ENCODE measurements at places on chromosomes 13 and 19. TPM values are rescaled to one million over a fixed set of nuclear protein-coding genes. Genes with fewer than 3 reads are reported as not detected.

DNA sequence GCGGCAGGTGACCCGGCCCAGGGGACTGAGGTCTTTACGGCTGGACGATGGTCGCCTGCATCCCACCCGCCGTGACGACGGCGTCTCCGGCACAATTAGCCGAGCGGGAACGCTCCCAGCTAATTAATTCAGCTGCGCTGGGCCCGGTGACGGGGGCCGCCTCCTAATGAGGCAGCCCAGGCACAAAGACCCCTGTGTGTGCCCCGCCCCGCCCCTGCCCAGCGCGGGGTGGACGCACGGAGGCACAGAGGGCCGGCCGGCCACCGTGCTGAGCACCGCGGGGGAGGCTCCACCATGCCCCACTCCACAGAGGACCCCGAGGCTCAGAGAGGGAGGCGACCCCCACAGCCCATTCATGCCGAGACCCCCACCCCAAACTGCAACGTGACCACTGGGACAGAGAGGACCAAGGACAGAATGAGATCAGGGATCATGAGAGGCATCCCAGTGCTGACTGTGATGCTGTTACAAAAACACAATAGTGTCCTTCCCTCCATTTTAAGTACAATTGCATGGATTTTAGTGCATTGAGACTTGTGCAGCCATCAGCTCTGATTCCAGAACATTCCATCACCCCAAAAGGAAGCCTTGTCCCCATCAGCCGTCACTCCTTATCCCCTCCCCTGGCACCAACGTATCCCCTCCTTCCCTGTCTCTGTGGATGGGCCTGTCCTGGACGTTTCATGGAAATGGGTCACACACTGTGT is 17.0 kb downstream of the EFNA2 start:
- no peaks in the 10 kb centered on the region for H3K27me3 ChIP-seq
- no peaks in the 10 kb centered on the region for H3K36me3 ChIP-seq
- no peak overlapping the region for H3K27ac ChIP-seq
- H3K4me3 ChIP-seq: no peak overlapping the region
- no peak for DNase-seq

The KRTDAP gene
- total RNA-seq: not detected

- no peaks in the 10 kb centered on the region for H3K27me3 ChIP-seq
- no peak overlapping the region for H3K27ac ChIP-seq
- H3K36me3 ChIP-seq: no peaks in the 10 kb centered on the region
- H3K4me3 ChIP-seq: no peak overlapping the region
Measured at GRCh38 chr19:4069331-4069959, 2.7 kb upstream of the ZBTB7A start.

GRCh38 chr13:51843529-51843928 is 1.4 kb downstream of the TMEM272 start:
- no peak overlapping the region for H3K4me3 ChIP-seq
- H3K36me3 ChIP-seq: no peaks in the 10 kb centered on the region
- H3K27me3 ChIP-seq: no peaks in the 10 kb centered on the region
- H3K27ac ChIP-seq: no peak overlapping the region
- peaks cover 17% of the 10 kb centered on the region for H3K4me1 ChIP-seq

DNA sequence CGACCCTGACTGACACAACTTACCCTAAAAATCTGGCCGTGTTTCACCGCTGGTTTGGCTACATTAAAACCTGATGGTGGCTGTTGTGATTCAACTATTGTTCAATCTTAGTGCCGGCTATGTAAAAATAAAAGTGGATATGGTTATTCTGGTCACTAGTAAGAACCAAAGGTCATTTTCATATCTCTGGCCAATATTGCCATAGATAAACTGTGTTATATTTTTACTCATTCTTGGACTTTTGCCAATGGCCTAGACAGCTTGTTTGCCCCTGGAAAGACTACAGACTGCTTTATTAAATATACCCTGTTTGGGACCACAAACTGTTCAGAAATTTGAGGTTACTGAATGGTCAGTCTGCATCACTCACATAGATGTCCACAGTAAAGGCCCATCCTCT is 258.5 kb upstream of the KLHL1 start:
- no peak overlapping the region for H3K27ac ChIP-seq
- no peaks in the 10 kb centered on the region for H3K27me3 ChIP-seq
- H3K4me3 ChIP-seq: no peak overlapping the region
- DNase-seq: no peak

- H3K27me3 ChIP-seq: no peaks in the 10 kb centered on the region
- H3K4me3 ChIP-seq: no peak overlapping the region
- no peak for DNase-seq
Measured at GRCh38 chr19:6261883-6262282, 17.9 kb downstream of the MLLT1 start.

DNA sequence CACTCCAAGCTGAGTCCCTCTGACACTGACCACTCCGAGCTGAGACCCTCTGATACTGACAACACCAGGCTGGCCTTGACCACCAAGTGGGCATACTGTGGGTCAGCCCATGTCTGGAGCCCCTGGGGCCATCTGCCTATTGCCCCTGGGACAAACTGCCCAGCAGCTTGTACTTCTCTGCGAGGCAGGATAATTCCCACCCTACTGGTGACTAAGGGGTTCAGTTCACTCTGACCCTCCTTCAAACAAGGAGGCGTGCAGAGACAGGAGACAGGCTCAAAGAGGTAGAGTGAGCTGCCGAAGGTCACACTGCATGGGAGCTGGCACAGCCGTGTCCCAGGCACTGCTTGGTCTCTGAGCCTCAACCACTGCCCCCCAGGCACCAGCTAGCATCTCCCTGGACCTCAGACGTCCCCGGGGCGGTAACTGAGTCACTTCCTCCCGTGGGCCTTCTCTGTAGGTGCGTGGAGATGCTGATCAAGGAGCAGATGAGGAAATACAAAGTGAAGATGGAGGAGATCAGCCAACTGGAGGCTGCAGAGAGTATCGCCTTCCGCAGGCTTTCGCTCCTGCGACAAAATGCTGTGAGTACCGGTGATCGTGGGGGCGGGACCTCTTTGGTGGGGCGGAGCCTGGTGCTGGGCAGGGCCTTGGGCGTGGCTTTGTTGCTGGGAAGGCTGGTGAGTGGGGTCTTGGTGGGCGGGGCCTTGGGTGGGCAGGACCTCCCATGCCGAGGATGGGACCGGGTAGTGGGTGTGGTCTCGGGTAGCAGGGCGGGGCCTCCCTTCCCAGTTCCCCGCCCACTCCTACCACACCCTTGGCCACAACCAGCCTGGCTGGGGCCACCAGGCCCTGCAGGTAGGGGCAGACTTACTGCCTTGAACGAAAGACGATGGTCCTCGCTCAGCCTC is 5.8 kb upstream of the USE1 start:
- peak overlapping the region; percentile 61 for H3K27ac ChIP-seq
- H3K4me1 ChIP-seq: peaks cover 4% of the 10 kb centered on the region
- no peaks in the 10 kb centered on the region for H3K27me3 ChIP-seq
- DNase-seq: no peak

The ZNF784 gene
- 7.9 TPM for total RNA-seq

The GTF2F2 gene
- total RNA-seq: 15.4 TPM

DNA sequence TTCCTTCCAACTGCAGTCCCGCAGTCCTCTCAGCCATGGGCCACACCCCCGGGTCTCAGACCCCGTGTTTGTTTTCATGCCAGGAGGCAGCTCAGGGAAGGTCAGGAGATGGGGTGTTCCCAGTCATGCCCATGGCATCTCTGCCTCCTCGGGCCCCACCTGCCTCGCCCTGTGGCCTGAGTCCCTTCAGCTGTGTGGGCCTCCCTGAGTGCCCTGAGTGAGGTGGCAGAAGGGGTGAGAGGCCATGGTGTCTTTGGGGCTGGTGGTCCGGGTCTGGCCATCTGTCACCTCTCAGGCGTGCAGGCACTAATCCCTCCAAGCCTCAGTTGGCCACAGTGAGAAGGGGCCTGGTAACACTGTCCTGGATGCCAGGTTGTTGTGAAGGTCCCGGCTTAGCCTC is 10.9 kb upstream of the KDM4B start:
- DNase-seq: no peak
- no peak overlapping the region for H3K4me3 ChIP-seq
- H3K4me1 ChIP-seq: no peaks in the 10 kb centered on the region
- no peak overlapping the region for H3K27ac ChIP-seq
- H3K27me3 ChIP-seq: no peaks in the 10 kb centered on the region
- H3K36me3 ChIP-seq: peaks cover 15% of the 10 kb centered on the region

The NXNL1 gene
- not detected for total RNA-seq

GRCh38 chr19:30148039-30148790 is 206.2 kb downstream of the URI1 start:
- H3K27ac ChIP-seq: no peak overlapping the region
- H3K27me3 ChIP-seq: peaks cover 3% of the 10 kb centered on the region
- no peak overlapping the region for H3K4me3 ChIP-seq
- no peaks in the 10 kb centered on the region for H3K36me3 ChIP-seq

- no peak for DNase-seq
- peak overlapping the region; percentile 18 for H3K4me3 ChIP-seq
- H3K27me3 ChIP-seq: peaks cover 20% of the 10 kb centered on the region
- no peaks in the 10 kb centered on the region for H3K36me3 ChIP-seq
Measured at GRCh38 chr19:46221981-46222610, 7.4 kb upstream of the IGFL1 start.

DNA sequence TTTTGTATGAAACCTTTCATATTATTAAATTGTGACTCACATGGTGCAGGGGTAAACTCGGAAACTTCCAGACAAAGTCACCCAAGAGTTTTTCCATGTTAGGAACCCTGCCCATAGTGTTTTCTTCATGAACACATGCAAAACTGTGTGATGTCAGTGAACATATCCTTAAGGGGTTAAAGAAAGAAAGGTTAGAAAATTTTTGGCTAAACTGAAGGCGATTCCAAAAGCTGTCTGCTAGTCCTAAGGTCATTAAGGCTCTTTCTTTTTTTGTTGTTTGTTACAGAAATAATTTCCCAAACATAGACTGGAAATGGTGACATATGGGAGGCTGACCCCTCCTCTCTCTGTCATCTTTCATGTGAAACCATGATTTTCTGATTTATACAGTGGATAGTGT is 271.9 kb downstream of the DNAJC15 start:
- no peaks in the 10 kb centered on the region for H3K27me3 ChIP-seq
- no peak overlapping the region for H3K27ac ChIP-seq
- peaks cover 27% of the 10 kb centered on the region for H3K4me1 ChIP-seq

DNA sequence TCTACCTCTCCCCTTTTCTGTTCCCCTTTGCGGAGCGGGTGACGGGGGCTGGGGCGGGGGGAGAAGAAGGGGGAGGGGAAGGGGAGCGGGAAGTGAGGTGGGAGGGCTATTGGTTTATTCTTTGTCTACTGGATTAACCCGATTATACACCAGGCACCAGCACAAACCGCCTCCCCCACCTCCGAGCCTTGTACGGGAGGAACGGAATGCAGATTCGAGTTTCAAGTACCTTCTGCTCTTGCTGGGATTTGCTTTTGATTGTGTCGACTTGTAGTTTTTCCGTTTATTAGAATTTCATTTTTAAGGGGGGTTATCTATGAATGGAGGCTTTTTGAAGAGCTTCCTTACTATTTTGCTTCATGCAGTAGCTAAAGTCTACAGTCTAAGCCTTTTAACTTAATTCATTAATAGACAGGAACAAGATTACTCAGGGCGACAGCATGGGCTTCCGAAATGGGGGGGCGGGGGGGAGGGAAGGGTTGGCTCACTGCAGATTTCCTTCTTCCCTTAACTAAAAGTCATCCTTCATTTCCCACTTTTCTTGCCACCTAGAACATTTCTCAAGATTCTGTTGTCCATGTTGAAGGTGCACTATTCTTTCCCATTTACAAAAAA is 937 bp upstream of the SPRY2 start:
- H3K36me3 ChIP-seq: no peaks in the 10 kb centered on the region
- H3K27me3 ChIP-seq: no peaks in the 10 kb centered on the region
- no peak for DNase-seq
- peak overlapping the region; percentile 55 for H3K27ac ChIP-seq
- no peak overlapping the region for H3K4me3 ChIP-seq
- H3K4me1 ChIP-seq: peaks cover 19% of the 10 kb centered on the region

GRCh38 chr19:33780251-33780650 is 16.4 kb upstream of the KCTD15 start:
- peaks cover 6% of the 10 kb centered on the region for H3K27me3 ChIP-seq
- DNase-seq: no peak
- H3K27ac ChIP-seq: no peak overlapping the region
- H3K4me1 ChIP-seq: peaks cover 18% of the 10 kb centered on the region

GRCh38 chr13:109209526-109209925 is 576.9 kb downstream of the IRS2 start:
- no peak for DNase-seq
- no peaks in the 10 kb centered on the region for H3K27me3 ChIP-seq
- H3K27ac ChIP-seq: no peak overlapping the region
- H3K4me3 ChIP-seq: no peak overlapping the region
- H3K36me3 ChIP-seq: no peaks in the 10 kb centered on the region

- peak overlapping the region; percentile 82 for H3K4me3 ChIP-seq
- H3K4me1 ChIP-seq: peaks cover 43% of the 10 kb centered on the region
- peaks cover 21% of the 10 kb centered on the region for H3K36me3 ChIP-seq
- H3K27me3 ChIP-seq: no peaks in the 10 kb centered on the region
- H3K27ac ChIP-seq: peak overlapping the region; percentile 100
Measured at GRCh38 chr19:10817291-10818038, 18.5 kb downstream of the TMED1 start.

- DNase-seq: no peak
- H3K4me3 ChIP-seq: peak overlapping the region; percentile 98
- H3K4me1 ChIP-seq: peaks cover 18% of the 10 kb centered on the region
- no peaks in the 10 kb centered on the region for H3K27me3 ChIP-seq
Measured at GRCh38 chr19:48170817-48171347, 402 bp downstream of the ZSWIM9 start.

DNA sequence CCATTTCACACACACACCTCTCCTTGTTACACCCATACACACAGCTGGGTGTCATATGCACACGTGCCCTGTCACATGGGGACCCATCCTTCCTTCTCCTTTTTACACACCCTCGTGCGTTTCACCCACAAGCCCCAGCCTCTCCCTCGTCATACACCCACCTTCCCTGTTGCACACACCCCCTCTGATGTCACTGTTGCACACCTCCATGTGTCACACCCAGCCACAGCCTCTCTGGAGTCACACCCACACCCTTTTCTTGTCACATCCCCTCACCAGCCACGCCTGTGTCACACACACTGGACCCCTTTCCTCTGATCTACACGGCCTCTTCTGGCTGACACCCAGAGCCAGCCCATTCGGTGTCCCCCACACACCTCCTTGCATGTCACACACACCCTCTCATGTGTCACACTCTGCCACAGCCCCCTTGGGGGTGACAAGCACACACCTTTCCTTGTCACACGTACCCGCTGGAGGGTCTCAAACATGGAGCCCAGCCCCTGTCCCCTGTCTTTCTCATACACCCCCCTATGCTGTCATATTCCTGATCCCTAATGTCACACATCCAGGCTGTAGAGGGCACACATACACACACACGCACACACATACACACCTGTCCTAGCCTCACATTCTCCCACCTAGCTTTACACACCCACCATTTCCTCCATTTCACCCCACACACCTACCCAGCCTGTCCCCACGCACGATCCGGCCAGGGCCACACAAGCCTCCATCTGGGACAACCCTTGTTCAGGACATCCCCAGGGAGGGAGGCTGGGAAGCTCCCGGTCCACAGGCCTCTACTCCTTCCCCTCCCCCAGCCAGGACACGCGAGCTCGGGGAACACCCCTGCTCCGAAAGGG is 1.4 kb downstream of the NOVA2 start:
- no peak overlapping the region for H3K4me3 ChIP-seq
- no peak overlapping the region for H3K27ac ChIP-seq
- H3K27me3 ChIP-seq: peaks cover 69% of the 10 kb centered on the region
- no peak for DNase-seq
- H3K4me1 ChIP-seq: no peaks in the 10 kb centered on the region
- H3K36me3 ChIP-seq: no peaks in the 10 kb centered on the region

GRCh38 chr13:47119575-47120235 is 222.9 kb upstream of the HTR2A start:
- H3K4me3 ChIP-seq: no peak overlapping the region
- no peaks in the 10 kb centered on the region for H3K36me3 ChIP-seq
- DNase-seq: no peak
- no peak overlapping the region for H3K27ac ChIP-seq
- H3K4me1 ChIP-seq: peaks cover 7% of the 10 kb centered on the region

The TRPC4 gene
- total RNA-seq: 2.3 TPM
